ENCODE measurements at places on chromosomes 11 and 22. TPM values are rescaled to one million over a fixed set of nuclear protein-coding genes. Genes with fewer than 3 reads are reported as not detected.

DNA sequence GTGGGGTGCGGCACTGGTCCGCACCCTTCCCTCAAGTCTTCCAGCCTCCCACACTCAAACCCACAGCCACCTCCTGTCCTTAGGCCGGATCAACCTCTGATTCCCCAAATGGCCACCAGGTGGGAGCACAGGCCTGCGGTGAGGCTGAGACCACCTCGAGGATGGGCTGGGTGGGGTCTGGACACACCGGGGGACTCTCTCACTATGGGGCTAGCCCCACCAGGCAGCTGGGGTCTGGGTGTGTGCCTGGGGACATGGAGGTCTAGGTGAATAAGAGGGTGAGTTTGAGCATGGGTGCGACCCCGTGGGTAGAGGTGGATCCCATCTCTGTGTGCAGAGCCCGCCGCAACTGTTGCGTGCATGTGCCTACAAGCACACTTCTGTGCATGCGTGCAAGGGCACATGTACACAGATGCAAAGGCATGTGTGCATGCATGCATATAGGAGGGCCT is 32.6 kb downstream of the MYO18B start:
- DNase-seq = no peak

The USP35 gene
- 10.8 TPM for total RNA-seq

DNA sequence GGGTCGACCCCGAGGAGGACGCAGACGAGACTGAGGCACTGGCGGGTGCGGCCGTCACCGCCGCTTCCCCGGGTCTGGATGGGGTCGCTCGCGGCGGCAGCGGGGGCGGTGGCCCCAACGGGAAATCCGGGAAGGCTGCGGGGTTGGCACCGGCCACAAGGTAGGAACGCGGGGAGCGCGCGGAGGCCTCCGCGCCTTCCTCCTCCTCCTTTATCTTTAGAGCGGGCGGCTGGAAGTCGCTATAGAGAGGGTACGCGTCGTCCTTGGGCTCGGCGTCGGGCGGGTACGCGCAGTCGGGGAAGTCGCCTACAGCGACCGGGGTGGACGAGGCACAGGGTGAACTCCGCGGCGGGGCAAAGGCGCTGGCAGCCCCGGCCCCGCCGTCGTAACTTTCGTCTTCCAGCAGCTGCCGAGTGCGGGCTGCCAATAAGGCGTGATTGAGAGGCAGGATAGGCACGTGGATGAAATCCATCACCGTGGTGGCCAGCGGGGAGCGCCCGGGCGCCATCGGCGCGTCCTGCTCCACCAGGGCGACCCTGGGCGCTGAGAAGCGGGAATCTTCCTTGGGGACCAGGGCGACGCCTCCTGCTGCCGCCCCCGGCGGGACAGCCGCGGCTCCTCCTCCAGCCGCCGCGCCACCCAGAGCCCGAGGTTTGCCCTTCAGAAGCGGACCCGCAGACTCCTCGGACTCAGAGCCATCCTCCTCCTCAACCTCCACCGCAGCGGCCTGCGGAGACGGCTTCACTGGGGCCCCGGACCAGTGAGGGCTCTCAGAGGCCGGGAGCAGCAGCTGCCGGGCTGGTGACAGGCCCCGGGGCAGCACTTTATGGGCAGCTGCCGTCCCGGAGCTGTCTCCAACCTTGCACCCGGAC is 1.7 kb downstream of the PGR start:
- DNase-seq = no peak

The NXPE2 gene
- not detected for total RNA-seq

DNA sequence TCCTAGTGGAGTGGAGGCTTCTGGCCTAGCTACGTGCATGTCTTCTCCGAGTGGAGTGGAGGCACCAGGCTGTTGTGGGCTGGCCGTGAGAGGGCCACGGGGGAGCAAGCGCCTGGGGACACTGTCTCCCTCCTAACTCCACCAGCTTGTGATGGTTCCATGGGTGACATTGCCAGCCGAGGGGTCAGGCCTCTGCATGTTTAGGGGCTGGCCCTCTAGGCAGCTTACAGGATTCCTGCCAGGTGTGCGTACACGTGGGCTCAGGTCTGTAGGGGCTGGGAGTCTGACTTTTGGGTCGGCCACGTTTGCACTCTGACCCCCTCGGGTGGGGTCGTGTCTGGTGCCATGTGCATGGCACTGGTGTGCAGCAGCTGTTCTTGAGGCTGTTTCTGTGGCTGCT is 31.6 kb downstream of the TBC1D22A start:
- DNase-seq = no peak

DNA sequence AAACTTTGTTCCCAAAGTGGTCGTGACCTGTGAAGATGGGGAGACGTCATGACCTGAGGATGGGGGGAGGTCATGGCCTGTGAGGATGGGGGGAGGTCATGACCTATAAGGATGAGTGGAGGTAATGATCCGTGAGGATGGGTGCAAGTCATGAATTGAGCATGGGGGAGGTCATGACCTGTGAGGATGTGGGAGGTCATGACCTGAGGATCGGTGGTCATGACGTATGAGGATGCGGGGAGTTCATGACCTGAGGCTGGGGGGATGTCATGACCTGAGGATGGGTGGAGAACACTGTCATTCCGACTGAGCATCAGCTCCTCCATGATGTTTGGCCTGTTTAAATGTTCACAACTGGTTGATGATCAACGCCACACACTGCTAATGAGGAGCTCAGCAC is 25.9 kb downstream of the YPEL1 start:
- DNase-seq = no peak

The RBMXL2 gene
- not detected for total RNA-seq

The ZPR1 gene
- 55.6 TPM for total RNA-seq

- DNase-seq = no peak
Observed at GRCh38 chr11:72789493-72790131, 4.2 kb downstream of the STARD10 start.

DNA sequence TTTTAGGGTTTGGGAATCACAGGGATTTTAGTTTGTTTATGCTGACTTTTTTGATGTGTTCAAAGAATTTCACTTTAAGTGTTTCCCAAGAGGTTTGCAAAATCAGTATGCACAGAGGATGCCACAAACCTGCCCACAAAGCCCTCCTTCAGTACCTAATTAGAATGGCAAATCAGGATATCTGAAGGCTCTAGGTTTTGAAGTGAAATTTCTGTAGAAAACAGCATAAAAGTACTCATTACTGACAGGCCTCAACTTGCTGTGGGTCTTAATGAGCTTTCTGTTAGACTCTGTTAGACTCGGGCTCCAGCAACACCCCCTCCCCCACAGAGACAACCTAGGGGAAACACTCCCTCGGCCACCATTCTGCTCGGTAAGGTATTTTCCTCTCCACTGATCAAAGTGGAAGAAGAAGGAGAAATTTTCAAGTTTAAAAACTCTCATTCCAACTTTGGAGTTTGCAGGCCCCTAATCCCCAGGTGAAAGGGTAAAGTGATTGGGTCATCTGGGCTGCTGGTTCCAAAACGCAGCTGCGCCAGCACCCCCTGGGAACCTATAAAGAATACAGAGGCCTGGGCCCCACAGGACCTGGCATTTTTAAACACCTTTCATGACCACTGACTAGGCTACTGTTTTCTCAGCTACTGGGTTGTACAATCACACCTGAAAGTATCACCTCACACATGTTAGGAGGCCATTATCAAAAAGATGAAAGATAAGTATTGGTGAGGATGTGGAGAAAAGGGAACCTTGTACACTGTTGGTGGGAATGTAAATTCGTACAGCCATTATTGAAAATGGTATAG is 67.5 kb downstream of the PLEKHA7 start:
- no peak for DNase-seq

GRCh38 chr11:12577725-12578644 is 96.2 kb upstream of the TEAD1 start:
- no peak for DNase-seq

Data from activated CD4-positive, alpha-beta memory T cell treated with anti-CD3 and anti-CD28 coated beads, Interleukin-2, amount 10 ng/mL, durations not matched to agents 7 days and 5 days (primary cell).